ENCODE measurements at places on chromosomes 1 and 21.

GRCh38 chr1:34286511-34286910 is 109.8 kb downstream of the C1orf94 start:
- DNase-seq, result no peak

GRCh38 chr1:169307176-169307575 is 60.4 kb downstream of the NME7 start:
- DNase-seq, result no peak

DNA sequence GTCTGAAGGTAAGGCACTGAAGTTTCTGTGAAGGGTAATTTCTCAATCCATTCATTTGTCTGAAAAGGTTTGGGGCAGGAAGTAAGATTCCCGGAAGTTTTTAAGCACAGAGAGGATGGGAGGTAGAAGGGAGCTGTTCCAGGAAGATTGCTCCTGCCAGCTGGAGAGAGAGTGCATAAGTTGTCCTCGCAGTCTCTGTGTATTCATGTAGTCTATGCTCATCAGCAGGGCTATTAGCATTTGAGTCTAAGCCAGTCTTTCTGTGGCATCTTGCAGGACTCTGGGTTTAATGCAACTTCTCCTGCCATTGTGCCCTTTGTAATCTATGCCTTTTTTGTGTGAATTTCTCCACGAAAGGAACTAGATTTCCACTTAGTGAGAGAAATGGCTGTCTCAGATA is 140.8 kb upstream of the FGGY start:
- no peak for DNase-seq

GRCh38 chr1:19811206-19811851 is 3.8 kb downstream of the RNF186 start:
- DNase-seq, result no peak

- DNase-seq, result no peak
Observed at GRCh38 chr1:227911376-227911775, 36.4 kb downstream of the WNT9A start.

DNA sequence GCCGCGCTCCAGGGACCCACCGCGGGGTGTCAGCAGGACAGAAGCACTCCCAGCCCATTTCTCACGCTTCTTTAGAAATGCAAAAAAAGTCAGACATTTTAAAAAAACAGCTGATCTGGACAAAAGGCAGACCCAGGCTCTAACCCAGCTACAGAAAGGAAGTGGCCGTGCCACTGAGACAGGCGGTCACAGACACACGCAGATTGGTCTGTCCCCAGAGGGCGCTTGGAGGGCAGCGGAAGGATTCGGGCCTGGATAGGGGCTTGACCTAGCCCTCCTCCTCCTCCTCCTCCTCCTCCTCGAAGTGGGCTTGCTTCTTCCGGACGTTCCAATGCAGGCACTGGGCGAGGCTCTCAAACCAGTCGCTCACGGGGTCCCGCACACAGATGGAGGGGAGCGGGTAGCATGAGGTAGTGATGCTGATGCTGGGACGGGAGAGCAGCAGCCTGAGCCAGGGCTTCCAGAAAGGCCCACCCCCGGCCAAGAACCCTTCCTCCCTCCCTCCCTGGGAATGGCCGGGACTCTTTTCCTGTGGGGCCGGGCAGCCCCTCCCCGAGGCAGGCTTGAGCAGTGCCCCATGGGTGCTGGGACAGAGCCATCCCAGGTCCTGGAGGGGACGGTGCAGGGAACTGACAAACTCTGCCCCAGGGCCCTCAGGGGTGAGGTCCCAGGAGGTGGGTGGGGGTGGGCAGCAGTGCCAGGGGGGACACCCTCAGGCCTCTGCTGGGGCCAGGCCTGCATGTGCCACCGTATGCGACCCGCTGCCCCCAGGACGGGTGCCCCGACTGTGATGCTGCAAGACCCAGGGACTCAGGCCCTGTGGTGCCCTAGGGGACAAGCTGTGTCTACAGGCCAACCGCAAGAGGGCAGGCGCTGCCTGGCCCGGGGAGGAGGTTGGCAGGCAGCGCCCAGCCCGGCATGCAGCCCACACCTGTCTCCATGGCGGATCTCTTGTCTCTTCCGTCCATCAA is 25.3 kb downstream of the NADK start:
- DNase-seq, result no peak

GRCh38 chr1:6260961-6261614 is at the start of gene GPR153:
Gene GPR153, minus strand, starts transcription at chr1:6261098. Its CDS starts 6,193 bp downstream, at chr1:6254905.
- DNase-seq, result no peak

DNA sequence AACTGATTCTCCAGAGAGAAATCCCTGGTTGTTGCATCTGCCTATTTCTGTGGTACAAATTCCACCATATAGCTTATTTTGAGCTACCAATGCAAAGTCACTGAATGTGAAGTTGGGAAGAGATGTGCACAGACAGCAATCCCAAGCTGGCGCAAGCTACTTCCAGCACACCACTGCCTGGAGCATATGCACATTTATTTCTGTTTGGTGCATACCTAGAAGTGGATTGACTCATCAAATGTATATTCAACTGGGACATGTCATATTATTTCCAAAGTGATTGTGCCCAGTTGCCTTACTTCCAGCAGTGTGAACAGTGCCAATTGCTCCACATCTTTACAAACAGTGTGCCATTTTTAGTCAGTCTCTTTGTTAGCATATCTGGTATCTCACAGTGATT is 58.2 kb upstream of the PLD5 start:
- DNase-seq, result no peak

DNA sequence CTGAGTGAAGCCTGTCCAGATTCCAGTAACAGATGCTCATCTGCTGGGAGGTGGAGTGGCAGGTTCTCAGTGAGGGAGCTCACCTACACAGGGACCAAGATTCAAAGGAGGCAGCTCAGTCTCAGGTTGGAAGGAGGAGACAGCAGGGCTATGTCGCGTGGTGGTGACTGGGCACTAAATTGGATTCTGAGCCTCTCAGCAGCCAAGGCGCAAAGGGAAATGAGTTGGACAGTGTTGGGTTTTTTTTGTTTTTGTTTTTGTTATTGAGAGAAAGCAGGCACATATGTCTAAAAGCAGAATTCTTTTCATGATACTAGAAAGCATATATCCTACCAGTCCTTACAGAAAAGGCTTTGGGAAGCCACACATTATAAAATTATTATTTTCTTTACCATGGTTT is 26.2 kb downstream of the UMODL1 start:
- DNase-seq, result no peak

DNA sequence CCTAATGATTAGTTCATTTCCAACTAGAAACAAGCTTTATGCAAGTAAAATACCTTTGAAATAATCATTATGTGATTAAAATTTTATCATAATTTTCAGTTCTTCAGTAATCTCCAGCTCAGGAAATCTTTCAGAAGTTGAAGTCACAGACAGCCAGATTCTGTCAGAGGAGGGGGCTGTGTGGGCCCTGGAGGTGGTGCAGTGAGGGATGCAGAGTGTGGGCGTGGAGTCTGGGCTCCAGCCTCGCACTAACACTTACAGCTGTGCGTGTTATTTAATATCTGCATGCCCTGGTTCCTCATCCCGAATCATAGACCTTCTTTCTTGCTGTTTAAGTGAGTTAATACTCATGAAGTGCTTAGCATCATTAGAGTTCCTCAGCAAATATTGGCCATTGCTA is 23.9 kb downstream of the WDR64 start:
- no peak for DNase-seq

GRCh38 chr1:110133436-110133835 is 16.9 kb upstream of the SLC6A17 start:
- DNase-seq, result no peak

DNA sequence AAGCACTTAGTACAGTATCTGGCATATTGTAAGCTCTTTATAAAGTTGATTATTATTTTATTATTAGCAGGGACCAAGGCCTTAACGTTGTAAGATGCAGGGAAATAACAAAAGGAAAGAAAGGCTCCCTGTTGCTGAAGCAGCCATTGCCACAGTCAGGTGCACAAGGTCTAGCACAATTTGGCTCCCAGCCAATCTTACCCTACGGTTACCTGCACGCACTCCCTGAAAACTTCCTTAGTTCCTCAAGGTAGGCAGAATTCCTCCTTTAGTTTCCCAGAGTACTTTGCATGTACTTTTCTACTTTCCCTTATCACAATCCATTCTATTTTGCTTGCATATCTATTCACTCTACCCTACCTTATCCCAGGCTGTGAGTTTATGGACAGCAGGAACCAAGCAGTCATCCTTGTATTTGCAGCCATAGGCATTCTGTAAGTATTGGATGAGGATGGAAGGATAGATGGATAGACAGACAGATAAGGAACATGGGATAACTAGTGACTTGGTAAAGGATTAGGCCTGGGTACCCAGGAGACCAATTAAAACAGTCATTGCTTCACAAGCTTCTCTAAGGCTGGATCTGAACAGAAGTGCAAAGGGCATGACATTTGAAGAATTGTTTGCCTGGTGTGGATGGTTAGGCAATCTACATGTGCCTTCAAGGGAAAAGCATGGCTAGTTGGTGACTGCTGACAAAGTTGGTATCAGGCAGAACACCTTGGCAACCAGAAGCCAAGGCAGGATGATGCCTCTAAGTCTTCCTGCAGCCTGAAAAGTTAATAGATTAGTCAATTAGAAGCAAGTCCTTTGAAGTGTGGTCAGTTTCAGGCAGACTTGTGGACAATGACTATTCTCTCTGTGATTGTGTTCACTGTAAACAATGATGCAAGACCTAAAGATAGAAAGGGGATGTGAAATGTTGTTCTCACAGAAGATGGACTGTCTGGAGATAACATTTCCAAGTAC is 20.8 kb upstream of the JAK1 start:
- no peak for DNase-seq

- DNase-seq, result no peak
Observed at GRCh38 chr1:208007938-208008342, 97.0 kb upstream of the CD34 start.

- DNase-seq, result no peak
Observed at GRCh38 chr21:45550522-45551210, 8.4 kb upstream of the SLC19A1 start.

DNA sequence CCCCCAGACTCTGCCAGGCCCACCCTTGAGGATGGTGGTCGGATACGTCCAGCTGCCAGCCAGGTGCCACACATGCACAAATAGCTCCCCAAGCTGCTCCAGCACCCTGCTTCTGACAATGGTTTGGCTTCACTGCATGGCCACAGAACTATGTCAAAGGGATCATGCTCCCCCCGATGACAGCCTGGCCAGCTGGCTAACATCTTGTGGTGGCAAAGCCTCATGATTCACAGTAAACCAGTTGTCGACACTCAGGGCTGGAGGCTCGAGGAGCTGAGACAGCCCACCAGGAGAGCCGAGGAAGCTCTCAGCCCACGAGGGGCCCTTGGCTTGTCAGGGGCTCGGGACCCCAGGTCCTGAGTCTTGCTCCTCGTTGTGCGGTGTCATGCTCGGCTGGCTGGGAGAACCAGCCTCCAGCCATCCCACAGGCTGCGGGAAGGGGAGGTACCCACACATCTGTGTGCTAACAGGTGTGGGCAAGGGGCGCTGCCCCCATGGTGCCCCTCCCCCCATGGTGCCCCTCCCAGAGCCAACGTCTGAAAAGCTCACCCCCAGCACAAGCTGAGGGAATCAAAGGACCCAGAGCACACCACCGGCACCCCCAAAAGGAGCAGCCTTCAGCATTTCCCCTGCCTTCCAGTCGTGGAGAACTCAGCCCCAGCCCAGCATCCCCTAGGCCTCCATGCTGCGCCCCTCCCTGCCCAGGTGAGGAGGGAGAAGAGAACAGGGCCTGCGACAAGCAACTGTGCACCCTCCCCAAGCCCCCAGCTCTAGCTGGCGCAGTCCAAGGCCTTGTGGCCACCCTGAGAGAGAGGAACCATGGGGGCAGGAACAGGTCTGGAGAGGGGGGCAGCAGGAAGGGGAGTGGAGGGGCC is 41.2 kb downstream of the KIF21B start:
- DNase-seq, result no peak

DNA sequence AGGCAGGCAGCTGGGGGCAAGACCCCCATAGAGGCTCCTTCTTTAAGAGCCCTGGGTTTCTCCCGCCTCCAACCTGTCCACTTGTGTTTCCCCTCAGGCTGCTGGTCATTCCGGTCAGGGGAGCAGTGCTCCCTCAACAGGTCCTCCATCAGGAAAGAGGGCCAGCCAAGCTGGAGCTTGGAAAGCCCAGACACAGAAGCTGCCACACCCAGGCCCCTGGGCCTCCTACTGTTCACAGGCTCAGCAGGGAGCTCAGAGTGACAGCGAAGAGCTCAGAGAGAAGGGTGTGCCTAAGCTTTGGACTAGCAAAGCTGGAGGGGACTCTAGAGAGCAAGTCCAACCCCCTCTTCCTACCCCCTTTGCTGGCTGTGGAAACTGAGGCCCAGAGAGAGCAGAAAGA is 10.3 kb upstream of the CDCP2 start:
- no peak for DNase-seq

DNA sequence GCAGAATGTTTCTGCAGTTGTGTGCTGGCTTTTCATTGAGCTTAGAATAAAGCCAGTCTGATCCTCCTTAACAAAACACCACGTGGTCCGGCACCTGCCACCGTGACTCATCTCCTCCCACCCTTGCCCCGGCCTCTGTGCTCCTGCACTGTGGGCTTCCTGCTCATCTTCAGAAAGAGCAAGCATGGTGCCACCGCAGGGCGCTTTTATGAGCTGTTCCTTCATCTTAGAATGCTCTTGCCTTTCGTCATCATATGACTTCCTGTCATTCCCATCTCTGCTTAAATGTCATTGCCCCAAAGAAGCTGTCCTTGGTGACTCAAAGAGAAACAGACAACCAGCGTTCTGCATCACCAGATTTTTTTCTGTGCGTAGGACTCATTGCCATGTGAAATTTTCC is 117.8 kb downstream of the HHAT start:
- DNase-seq, result no peak

- no peak for DNase-seq
Observed at GRCh38 chr1:92201973-92202372, 15.7 kb upstream of the C1orf146 start.

DNA sequence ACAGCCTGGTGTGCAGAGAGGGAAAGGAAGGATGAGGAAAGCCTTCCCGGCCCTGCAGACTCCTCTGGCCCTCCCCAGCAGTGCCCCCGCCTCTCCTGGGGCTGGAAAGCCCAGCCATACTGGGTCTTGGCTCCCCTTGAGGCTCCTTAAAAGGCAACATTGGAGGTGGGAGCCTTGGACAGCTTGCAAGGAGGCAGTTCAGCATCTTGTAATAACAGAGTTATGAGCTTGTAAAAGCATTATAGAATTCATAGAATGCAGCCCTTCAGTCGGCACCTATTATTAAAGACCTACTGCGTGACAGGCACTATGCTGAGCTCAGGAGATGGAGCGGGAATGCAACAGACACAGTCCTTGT is 4.2 kb downstream of the TINAGL1 start:
- no peak for DNase-seq

- DNase-seq, result no peak
Observed at GRCh38 chr1:180251526-180252305, 21.7 kb downstream of the LHX4 start.

GRCh38 chr1:78304341-78304740 is 186.4 kb upstream of the PTGFR start:
- DNase-seq, result no peak

GRCh38 chr1:153800516-153800915 is 25.3 kb downstream of the SLC27A3 start:
- no peak for DNase-seq

DNA sequence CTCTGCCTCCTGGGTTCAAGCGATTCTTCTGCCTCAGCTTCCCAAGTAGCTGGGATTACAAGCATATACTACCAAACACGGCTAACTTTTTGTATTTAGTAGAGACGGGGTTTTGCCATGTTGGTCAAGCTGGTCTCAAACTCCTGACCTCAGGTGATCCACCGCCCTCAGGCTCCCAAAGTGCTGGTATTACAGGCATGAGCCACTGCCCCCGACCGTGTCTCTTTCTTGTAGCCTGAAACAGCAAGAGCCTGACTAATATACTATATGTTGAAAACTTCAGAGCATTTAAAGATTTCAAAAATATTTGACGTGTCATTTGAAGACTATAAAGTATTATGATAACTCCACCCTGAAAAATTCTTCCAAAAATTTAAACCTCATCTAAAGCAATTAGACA is 71.7 kb upstream of the ZNF648 start:
- DNase-seq, result no peak

GRCh38 chr1:213989002-213989855 is 1.5 kb downstream of the PROX1 start:
- DNase-seq, result no peak
